ENCODE measurements at places on chromosomes 7 and 10.
A peak's percentile ranks its signal among the peaks of the same experiment; 100 is the strongest.

GRCh38 chr7:79298145-79298760 lies 155.2 kb downstream of the MAGI2 start:
- peak; percentile 35 for DNase-seq

DNA sequence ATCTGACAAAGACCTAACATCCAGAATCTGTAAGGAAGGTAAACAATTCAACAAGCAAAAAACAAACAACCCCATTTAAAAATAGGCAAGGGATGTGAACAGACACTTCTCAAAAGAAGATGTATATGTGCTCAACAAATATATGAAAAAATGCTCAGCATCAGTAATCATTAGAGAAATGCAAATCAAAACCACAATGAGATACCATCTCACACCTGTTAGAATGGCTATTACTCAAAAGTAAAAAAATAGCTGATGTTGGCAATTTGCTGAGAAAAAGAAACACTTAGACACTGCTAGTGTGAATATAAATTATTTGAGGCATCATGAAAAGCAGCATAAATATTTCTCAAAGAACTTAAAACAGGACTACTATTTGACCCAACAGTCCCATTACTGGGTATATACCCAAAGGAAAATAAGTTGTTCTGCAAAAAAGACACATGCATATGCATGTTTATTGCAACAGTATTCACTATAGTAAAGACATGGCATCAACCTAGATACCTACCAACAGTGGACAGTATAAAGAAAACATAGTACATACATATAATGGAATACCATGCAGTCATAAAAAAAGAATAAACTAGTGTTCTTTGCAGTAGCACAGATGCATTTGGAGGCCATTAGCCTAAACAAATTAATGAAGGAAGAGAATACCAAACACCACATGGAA lies 980.1 kb downstream of the KCNMA1 start:
- DNase-seq: no peak

- DNase-seq: no peak
Measured at GRCh38 chr7:78191475-78192079, 393.0 kb downstream of the PHTF2 start.

DNA sequence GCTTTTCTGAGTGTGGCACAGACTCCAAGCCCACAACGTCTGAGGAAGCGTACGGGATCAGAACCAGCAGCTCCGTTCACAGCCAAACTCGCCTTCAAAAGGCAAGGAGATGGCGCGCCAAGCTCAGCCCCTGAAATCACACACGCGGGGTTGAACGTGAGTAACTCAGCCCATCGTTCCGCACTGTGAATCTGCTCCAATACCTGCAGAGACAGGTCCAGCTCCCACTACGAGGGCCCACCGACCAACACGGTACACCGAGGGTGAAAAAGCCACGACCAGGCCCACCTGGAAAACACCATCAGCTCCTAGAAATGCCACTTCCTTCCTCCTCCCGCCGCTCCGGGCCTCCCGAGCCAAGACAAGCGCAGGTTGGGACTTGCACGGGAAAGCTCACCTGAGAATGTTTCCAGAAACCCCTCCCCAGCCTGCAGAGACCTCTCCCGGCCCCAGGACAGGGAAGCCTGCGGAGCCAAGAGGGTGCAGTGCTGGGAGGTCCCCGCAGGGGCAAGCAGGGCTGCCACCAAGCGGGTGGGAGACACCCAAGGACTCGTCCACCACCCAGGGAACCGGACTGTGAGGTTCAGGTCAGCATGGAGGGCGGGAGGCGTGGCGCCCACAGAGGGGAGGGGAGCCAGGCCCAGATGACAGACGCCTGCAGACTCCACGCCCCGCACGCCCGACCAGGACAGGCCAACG lies 93.9 kb upstream of the PDGFA start:
- DNase-seq: no peak

- peak; percentile 10 for DNase-seq
Measured at GRCh38 chr7:143288836-143289235, 685 bp downstream of the CASP2 start.

GRCh38 chr7:91778416-91778815 lies 102.1 kb downstream of the MTERF1 start:
- no peak for DNase-seq

GRCh38 chr7:23476286-23477156 lies 6.2 kb upstream of the IGF2BP3 start:
- DNase-seq: no peak

GRCh38 chr10:1166828-1167275 lies 110.7 kb downstream of the WDR37 start:
- DNase-seq: no peak

DNA sequence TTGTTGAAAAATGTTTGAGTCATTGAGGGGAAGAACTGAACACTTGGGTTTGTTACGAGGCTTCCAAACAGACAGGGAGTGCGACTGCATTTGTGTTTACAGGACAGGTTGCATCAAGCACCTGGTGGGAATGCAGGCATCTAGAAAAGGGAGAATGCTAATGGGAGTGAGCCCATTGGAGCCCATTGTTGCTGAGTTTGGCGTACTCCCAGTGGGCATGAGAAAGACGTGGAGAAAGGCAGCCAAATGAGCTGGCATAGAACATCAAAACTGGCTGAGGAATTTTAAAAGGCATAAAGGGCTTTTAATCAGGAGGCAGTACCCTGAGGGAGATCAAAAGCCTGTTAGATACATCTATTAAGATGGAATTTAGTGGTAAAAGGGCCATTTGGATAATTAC lies 171.6 kb upstream of the NPSR1 start:
- no peak for DNase-seq

DNA sequence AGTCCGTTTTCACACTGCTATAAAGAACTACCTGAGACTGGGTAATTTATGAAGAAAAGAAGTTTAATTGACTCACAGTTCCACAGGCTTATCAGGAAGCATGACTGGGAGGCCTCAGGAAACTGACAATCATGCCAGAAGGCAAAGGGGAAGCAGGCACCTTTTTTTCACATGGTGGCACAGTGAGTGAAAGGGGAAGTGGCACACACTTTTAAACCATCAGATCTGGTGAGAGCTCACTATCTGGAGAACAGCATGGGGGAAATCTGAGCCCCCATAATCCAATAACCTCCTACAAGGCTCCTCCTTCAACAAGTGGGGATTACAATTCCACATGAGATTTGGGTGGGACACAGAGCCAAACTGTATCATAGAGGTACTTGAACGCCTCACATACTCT lies 30.0 kb downstream of the AGR3 start:
- no peak for DNase-seq

GRCh38 chr7:87648316-87648715 lies 20.1 kb downstream of the RUNDC3B start:
- no peak for DNase-seq

DNA sequence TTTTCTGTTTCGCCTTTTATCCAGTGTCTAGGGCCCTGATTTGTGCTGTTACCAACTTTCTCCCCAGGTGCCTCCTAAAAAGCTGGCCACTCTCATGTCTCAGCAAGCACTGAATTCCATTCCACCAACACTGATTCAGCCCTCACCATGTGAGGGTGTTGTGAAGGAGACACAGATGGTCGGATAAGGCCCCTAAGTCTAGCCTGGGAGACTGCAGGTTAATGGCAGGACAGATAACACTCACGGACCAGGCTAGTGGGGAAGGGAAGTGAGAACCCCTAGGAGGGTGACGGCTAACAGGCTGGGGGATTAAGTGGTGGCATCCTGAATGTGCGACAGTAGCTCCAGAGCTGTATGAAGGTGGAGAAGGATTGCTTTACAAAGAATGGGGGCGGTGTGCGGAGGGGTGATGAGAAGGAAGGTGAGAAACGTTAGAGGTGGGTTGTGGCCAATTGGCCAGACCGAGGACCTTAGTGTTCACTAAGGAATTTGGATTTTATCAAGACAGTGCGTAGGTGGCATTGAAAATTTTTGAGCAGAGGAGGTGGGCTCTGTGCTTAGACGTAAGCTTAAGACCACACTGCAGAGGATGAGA lies 3.8 kb upstream of the DUSP5 start:
- no peak for DNase-seq

DNA sequence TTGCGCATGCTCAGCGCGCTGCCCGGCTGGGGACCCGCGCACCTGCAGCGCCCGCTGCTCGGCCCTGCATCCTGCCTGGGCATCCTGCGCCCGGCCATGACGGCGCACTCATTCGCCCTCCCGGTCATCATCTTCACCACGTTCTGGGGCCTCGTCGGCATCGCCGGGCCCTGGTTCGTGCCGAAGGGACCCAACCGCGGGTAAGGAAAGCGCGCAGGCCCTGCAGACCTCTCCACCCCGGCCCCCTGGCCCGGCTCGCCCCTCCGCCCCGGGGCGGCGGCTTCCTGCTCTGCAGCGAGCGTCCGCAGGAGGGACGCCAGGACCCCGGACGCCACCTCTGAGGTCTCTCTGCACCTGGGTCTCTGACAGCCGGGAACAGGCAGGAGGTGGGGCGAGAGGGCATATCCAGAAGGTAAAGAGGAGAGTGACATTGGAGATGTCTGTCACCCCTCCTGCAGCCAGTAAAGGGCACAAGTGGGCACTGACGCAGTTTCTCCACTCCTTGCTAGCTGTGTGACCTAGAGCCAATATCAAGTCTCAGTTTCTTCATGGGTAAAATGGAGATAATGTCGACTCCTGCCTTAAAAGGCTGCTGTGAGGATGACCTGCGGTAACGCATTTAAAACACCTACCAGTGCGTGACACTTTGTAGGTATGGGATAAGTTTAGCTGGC lies 338 bp downstream of the ATP6V0E2 start:
- no peak for DNase-seq

GRCh38 chr7:157703534-157704195 lies 366.9 kb downstream of the DNAJB6 start:
- no peak for DNase-seq

DNA sequence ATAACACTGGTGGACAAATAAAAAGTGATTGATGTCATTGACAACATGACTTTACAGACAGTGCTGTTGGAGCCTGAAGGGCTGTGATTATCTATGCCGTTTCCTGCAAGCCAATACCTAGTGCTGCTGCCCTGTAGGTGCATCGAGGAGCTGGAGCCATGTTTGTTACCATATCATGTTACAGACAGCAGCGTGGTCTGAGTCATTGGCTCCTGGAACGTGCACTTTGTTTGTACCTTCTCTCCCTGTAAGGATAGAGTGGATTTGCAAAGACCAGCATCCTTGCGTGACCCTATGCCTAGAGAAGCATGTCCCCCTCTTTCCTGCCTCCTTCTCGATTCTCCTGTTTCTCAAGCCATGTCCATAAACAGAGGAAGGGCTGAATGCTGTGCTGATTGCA lies 597.2 kb downstream of the TYW1 start:
- DNase-seq: no peak

GRCh38 chr10:91551856-91552255 lies 81.0 kb downstream of the PPP1R3C start:
- DNase-seq: peak; percentile 5

GRCh38 chr10:104246976-104247375 lies 7.7 kb upstream of the GSTO1 start:
- DNase-seq: no peak

DNA sequence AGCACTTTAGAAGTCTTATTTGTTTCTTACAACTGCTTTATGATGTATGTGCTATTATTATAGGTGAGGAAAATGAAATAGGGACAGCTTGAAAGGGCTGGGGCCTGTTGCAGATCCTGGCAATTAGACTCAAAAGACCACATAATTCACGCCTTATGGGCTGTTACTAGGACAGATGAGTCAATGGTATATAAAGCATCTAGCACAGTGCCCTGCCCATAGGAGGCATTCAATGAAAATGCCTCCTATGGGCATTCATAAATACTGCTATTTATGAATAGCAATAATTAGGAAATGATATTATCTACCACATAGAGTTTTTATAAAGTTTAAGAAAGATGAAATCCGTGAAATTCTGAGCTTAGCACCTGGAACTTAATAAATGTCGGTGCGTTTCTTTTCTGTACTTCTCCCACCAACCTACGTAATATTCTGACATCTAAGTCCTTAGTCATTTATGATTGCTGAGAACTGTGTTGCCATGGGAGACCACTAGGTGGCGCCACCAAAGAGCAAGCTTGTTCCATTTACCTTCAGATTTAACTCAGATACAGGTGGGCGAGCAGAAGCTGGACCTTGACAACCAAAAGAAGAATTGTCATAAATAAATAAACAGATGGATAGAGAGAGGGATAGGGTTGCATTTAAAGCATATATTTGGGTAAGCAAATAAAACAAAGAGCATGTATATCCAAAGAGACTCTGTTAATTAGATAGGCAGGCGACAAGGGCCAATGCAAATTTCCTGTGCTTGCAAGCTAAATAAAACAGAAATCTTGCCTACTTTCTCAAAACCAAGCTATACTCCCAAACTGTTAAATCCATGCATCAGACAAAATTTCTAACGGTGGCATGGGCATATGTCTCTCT lies 699.9 kb downstream of the INHBA start:
- DNase-seq: no peak

DNA sequence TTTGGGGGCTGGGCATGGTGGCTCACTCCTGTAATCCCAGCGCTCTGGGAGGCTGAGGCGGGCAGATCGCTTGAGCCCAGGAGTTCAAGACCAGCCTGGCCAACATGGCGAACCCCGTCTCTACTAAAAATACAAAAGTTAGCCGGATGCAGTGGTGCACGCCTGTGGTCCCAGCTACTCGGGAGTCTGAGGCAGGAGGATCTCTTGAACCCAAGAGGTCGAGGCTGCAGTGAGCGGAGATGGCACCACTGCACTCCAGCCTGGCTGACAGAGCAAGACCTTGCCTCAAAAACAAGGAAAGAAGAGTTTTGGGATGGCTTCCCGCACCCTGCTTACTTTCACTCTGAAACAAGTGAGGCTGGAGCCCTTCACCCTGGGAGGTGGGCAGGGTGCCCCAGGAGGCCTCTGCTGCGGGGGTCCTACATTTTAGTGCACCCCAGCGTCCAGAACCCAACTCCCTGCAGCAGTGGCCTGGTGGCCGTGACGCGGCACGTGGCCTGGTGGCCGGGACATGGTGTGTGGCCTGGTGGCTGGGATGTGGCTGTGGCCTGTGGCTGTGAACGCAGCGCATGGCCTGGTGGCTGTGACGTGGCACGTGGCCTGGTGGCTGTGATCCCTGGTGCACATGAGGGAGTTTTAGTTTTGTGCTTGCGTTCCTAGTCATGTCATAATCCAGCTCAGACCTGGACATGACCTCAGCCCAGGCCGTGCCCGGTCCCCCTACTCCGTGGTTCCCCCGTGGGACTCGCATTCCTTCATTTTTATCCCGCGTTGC lies 9.3 kb downstream of the KNDC1 start:
- DNase-seq: no peak

DNA sequence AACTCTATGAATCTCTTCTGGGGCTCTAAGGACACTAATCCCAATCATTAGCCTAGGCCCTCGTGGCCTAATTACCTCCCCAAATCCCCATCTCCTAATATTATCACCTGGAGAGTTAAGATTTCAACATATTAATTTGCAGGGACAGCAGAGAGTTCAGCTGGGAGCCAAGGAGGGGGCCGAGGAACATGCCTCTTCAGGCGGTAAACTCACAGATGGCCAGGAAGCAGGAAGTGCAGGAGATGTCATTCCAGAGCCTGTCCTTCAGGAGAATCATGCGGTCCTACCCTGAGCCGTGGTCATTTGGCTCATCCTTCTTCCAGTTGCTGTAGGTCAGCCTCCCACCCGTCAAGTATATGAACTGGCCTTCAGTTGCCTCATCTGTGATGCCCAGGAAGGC lies 21.9 kb upstream of the SFTPA2 start:
- no peak for DNase-seq

All from kidney glomerular epithelial cell (primary cell).